ENCODE measurements at places on chromosomes 5 and 9.

GRCh38 chr9:93118863-93119702 lies 15.0 kb downstream of the NINJ1 start:
- no peaks in the 10 kb centered on the region for H3K27me3 ChIP-seq
- H3K36me3 ChIP-seq: no peaks in the 10 kb centered on the region
- no peaks in the 10 kb centered on the region for H3K4me1 ChIP-seq
- no peak overlapping the region for H3K4me3 ChIP-seq

DNA sequence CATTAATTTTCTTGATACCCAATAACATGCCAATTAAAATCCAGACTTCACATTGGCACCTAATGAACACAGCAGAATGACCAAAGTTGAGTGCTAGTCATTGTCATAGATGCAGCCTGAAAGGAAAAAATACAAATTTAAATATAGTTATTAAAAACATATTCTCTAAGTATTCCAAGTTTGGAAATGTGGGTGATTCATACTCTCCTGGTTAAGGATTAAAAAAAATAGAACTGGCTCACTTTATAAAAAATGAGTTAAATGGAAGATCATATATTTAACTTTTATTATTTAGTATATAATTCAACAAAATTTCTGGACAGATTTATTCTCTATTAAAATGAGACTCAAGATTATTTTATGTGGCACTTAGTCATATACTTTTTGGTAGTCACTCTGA lies 33.2 kb upstream of the RICTOR start:
- H3K4me3 ChIP-seq: no peak overlapping the region
- H3K4me1 ChIP-seq: no peaks in the 10 kb centered on the region
- no peak overlapping the region for H3K27ac ChIP-seq
- no peaks in the 10 kb centered on the region for H3K27me3 ChIP-seq

DNA sequence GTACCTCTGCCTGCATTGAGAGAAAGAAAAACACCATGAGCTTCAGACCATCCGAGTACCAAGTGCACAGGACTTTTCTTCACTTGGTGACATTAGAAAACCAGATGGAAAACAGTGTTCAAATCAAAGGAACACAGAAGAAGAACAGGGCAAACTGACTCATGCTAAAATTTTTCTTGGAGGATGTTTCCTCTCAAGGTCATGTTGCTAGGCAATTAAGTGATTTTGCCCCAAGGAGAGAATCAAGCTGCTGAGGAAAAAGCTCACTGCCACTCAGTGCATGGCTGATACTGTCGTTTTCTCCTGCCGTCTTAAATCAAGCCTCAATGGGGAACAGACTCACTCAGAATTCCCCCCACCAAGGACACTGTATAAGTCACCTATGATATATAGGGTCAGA lies 57.9 kb upstream of the SIMC1 start:
- H3K27ac ChIP-seq: no peak overlapping the region
- peaks cover 10% of the 10 kb centered on the region for H3K27me3 ChIP-seq
- H3K4me3 ChIP-seq: no peak overlapping the region
- H3K4me1 ChIP-seq: peaks cover 2% of the 10 kb centered on the region

DNA sequence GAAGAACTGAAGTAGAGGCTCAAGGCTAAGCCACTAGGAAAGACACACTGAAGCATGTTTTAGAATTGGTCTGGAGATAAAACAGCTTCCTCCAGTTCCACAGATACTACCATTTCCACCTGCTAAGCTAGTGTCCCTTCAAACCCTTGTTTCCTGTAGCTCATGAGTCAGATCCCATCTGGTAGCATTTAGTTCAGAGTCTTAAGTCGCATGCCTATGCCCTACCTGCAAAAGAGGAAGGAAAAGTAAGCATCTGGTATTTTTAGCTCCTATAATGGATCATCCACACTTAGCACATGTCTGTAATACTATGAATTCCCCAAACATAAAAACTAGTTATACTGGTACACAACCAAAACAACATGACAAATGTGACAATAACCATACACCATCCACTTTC lies 92.1 kb downstream of the CDKN2A start:
- no peaks in the 10 kb centered on the region for H3K27me3 ChIP-seq
- H3K4me3 ChIP-seq: no peak overlapping the region
- no peak overlapping the region for H3K27ac ChIP-seq
- H3K4me1 ChIP-seq: no peaks in the 10 kb centered on the region

Measured in Panc1 (cell line).